Hematopoietic multipotent progenitor cell treated with erythropoietin and hydrocortisone succinate and interleukin-3 and kit ligand, for 6 days (in vitro differentiated cells): ENCODE measurements at places on chromosomes 7 and 10.
A peak's percentile ranks its signal among the peaks of the same experiment; 100 is the strongest.

- peak; percentile 18 for DNase-seq
Measured at GRCh38 chr10:51832652-51833383, 133.4 kb upstream of the CSTF2T start.

DNA sequence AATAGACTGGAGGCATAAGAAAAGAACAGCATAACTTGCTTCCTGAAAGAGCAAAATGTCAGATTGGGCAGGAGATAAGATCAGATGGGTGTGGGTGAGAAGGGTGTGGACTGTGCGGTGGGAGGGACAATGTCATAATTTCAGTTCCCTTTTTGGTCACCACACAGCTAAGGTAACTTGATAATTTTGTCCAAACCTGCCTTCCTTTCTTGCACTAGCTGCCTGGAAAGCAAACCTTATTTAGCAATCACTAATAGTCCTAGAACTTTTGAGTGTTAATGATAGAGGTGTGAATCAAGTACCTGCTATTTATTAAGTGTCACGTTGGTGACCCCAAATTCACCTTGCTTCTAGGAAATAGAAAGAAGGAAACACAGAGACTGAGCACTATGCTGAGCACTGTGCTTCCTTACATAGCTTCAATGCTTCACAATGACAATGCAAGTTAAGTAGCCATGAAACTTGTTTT is 72.4 kb upstream of the SP4 start:
- DNase-seq, result peak; percentile 89

GRCh38 chr7:936386-937054 is 18.0 kb downstream of the ADAP1 start:
- DNase-seq, result no peak

DNA sequence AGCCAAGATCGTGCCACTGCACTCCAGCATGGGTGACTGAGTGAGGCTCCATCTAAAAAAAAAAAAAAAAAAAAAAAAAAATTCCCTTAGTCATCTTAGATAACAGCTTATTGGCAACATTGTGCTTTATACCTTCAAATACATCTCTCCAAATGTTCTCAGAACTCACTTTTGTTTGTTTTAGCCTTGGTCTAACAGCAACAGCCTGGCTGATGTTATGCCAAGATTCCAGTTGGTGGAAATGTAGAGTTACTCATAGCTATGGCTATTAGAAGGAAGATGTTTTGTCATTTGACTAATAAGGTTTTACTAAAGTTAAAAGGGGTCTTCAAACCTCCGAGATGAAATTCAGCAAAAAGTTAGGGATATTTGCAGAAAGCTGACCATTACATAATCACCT is 481.4 kb downstream of the NEBL start:
- DNase-seq, result no peak

- no peak for DNase-seq
Measured at GRCh38 chr7:96157856-96158255, 164.0 kb downstream of the SLC25A13 start.

GRCh38 chr7:130929896-130930659 is 196.1 kb upstream of the KLF14 start:
- no peak for DNase-seq

- DNase-seq, result no peak
Measured at GRCh38 chr7:4175346-4175973, 506.6 kb upstream of the FOXK1 start.

GRCh38 chr7:54109501-54109900 is 432.7 kb upstream of the VSTM2A start:
- DNase-seq, result no peak

GRCh38 chr10:21520509-21520908 is 5.0 kb downstream of the SKIDA1 start:
- DNase-seq, result no peak

GRCh38 chr10:68957654-68958053 is 1.7 kb downstream of the DDX21 start:
- no peak for DNase-seq

DNA sequence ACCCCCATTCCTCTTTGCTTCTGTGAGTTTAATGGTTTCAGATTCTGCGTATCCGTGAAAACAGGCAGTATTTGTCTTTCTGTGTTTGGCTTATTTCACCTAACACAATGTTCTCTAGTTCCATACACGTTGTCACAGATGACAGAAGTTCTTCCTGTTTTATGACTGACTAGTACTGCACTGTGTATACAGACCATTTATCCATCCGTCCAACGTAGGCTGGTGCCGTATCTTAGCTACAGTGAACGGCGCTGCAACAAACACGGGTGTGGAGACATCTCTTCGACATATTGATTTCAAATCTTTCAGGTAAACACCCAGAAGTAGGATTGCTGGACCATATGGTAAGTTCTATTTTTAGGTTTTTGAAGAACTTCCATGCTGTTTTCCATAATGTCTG is 181.7 kb downstream of the PARD3 start:
- DNase-seq, result no peak

GRCh38 chr10:100338434-100339036 is 8.5 kb upstream of the SCD start:
- peak; percentile 86 for DNase-seq

DNA sequence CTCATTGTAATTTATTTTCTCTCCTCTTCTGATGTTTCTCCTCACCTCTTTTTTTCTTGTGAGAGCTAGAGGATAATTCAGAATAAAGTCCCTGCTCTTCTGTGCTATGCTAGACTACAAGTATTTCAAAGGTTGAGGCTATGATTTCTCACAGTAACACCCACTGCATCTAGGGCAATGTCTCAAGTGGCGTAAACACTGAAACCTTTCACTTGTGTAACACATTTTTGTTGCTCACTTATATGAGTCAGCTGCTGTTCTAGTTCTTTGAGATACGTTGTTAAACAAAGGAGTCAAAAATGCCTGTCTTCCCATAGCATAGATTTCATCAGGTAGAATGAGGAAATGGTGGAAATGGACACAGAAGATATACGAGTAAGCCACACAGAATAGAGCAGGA is 305.1 kb upstream of the PITRM1 start:
- no peak for DNase-seq

DNA sequence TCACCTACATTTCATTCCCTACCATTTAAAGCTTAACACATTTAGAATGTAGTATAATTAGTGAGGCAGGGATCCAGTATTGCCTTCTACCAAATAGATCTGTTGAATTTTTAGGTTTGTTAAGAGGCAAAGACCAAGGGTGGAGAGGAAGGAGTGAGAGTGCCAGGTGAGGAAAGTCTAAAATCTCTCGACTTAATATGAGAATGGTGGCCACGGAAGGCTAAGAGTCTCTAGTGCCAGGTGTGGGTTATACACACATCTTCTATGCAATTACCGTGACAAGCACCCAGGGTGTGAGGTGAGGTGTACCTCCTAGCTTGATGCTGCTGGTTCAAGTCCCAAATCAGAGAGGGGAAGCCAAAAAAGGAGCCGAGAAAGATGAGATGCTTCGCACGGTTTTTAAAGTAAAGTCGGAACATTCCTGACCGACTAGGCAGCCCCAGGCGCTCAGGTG is 439 bp downstream of the IQUB start:
- DNase-seq, result no peak

GRCh38 chr10:110358869-110359629 is 54.3 kb upstream of the SMNDC1 start:
- no peak for DNase-seq

DNA sequence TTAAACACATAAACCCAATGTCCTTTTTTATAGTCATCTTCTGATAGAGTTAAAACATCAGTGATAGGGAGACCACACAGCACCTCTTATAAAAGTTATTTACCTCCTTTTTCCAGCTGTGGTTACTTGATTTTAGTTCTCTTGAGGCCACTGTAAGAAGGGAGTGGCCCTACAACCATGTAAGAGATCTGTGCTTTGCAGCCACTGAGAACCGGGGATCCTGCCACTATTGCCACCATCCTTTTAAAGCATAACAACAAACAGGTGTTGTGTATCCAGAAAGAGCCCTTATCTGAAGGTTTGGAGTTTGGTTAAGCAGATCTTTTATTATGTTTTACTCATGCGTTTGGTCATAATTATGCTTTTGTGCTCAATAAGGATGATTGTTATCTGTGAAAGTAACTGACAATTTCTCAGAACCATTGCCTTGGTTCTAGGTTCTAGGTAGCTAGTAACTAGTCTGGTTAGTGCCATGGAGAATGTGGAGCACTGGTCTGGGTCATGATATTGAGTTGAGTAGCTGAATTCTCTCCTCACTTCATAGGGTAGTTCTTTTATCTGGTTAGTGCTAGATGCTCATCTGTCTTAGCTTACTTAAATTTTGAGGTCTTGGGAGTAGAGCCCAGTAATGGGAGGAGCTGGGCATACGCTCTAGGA is 56.5 kb downstream of the ST7 start:
- peak; percentile 41 for DNase-seq

DNA sequence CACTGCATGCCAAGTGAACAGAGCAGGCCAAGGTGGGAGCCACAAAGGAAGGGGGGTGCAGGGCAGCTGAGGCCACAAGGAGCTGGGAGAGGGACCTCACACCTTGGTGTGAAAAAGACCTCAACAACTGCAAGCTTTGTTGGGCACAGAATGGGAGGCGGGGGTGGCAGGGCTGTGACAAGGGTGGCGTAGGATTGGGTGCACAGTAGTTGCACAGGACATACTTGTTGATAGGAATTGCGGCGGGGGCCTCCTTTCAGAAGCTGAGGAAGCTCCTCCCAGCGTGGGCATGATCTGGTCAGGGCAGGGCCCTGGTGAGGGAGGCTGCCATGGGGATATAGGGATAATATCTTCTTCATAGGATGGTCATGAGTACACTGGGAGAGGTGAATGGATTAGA is 25.8 kb downstream of the POLL start:
- no peak for DNase-seq

DNA sequence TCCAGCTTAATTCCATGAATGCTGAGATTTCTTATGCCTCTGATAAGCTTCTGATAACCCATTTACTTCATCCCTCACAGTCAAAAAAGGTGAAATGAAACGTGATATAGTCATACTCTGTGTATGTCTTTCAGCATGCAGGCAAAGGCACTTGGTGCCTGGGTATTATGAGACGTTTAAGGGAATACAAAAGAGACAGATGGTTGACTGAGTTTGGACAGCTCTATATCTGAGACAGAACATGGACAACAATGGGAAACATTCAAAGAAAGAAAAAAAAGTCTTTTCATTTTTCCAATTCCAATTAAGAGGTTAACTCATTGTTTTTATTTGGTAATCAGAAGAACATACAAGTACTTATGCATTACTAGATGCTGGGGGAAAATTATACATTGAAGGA is 96.2 kb downstream of the PPP1R17 start:
- DNase-seq, result no peak

GRCh38 chr10:9860045-9860444 is 1157.6 kb upstream of the CELF2 start:
- DNase-seq, result no peak

- DNase-seq, result no peak
Measured at GRCh38 chr10:116542007-116542677, 3.6 kb upstream of the PNLIP start.

DNA sequence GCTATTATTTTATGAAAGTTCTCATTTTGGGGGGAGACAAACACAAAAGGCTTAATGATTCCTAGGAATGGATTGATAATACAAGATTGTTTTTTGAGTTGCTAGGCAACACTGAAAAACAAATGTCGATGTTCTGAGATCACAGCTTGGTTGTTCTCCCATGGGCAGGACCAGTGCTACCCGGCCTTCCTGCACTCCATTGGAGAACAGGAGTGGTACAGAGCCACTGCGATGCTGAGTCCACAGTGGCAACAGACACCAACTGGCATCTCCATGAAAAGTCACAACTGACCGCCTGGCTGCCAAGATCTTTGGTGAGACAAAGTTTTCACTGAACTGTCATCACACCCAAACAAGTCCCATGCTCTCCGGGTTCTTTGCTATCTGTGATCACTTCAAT is 68.9 kb upstream of the NMT2 start:
- no peak for DNase-seq

DNA sequence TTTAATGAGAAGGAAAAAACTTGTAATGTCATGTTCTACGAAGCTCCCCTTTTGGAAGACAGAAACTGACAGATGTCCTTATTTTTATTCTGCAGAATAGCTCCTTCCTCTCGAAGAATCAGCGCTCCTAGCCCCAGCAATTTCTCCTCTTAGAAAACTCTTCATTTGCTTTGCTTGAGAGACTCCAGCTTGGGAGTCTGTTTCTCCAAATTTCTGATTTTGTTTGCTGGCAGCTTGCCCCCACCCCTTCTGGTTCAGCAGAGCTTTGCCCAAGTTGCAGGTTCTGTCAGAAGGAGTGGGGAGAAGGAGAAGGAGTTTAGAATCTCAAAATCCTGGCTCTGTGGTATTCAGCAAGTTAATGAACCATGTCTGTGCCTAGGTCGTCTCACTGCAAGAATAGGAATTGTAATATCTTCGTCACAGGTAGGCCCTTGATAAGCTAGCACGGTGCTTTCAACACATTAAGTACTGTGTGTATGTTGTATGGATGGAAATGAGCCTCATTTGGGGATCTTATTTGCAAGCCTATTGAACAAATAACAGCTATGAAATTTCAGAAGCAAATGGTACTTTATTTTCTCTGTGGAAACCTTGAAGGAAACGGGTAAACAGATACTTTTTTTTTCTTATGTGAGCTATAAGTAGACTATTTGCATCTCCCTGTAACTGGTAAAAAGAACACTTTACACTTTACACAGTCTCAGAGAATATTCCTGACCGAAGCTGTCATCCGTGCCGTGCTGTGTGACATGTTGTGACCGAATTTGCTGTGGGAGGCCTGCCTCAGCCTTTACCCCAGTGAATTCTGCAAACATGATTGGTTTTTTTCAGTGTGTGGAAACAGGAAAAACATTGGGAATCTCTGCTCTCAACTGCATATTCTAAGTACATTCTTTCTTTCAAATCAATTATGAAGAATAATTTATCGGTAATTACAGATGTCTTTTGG is 290.9 kb downstream of the CAMK1D start:
- DNase-seq, result no peak

GRCh38 chr10:91410638-91411371 is 661 bp downstream of the HECTD2 start:
- peak; percentile 63 for DNase-seq

- DNase-seq, result no peak
Measured at GRCh38 chr10:51691135-51691534, 8.3 kb downstream of the CSTF2T start.

- peak; percentile 2 for DNase-seq
Measured at GRCh38 chr7:137519947-137520346, 176.4 kb upstream of the PTN start.

DNA sequence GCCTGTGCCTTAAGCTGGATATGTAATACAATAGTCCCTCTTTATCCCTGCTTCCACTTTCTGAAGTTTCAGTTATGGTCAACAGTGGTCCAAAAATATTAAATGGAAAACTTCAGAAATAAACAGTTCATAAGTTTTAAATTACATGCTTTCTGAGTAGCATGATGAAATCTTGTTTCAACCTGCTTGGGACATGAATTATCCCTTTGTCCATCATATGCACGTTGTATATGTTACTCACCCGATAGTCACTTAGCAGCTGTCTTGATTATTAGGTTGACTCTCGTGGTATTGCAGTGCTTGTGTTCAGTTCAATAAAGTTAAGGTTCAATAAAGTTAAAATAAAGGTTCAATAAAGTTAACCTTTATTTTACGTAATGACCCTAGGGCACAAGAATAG is 25.5 kb downstream of the C1GALT1 start:
- DNase-seq, result no peak

GRCh38 chr10:26508016-26508415 is 69.9 kb downstream of the APBB1IP start:
- DNase-seq, result no peak
